ENCODE measurements at places on chromosomes 3 and 15.

DNA sequence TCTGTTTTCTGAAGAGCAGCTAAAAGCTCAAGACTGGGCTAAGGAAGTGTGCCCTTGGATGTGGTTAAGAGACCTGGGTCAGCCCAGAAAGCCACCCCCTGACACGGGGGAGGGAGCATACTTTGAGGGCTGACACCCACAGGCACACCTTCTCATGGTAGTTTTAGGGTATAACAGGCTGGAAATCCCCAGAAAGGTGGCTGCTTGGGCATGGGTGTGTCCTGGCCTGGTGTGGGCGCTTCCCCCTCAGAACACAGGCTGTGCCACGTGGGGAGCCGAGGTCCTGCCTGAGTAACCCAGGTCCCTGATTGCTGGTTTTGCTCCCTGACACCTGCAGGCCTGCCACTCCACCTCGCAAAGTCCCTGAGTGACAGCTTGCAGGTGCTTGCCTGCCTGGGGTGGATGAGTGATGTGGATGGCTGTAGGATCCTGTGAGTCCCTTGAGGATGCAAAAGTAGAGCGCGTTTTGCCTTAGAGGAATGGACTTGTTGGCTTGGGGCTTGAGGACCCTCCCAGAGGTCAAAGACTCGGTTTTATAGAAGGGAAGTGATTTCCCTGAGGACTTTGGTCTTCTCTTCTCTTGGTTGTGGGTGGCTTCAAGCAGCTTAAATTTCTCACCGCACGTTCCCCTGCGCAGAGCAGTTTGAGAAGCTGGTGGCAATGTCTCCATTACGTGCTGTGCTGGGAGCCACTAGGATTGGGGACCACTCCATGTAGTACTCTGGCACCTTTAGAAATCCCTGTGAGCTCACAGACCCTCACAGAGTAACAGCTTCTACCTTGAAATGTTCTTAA, 94.4 kb downstream of the DNASE1L3 start:
- peak; percentile 58 for DNase-seq

DNA sequence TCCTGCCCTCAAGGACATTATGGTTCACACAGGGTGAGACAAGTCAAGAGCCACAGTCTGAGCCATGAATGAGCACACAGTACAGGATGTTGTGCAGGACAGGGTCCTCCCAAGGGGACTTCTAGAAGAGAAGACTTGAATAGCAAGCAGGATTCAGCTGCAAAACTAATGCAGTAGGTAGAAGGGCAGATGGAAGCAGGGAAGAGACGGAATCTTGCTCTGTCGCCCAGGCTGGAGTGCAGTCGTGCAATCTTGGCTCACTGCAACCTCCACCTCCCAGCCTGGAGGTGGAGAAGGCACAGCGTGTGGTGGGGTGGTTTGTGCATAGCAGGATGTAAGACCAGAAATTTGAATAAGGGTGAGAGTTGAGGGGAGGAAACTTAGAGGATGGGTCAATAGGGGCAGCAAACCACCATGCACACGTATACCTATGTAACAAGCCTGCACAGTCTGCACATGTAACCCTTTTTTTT, 8.0 kb downstream of the BCL2L10 start:
- no peak for DNase-seq

DNA sequence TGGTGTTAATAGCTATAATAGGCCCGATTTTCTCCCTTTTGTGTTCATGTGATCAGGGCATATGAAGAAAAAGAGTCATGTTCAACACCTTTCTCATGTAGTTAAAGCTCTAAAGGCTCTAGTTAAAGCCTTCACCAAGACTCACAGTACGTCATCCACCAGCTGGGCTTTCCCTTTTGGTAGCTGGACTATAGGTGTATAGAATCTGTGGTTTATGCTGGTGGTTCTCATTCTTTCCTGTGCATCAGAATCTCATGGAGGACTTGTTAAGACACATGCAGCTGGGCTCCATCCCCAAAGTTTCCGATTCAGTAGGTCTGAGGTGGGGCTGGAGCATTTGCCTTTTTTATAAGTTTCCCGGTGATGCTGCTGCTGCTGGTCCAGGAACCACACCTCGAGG, 31.0 kb downstream of the CFAP91 start:
- no peak for DNase-seq

DNA sequence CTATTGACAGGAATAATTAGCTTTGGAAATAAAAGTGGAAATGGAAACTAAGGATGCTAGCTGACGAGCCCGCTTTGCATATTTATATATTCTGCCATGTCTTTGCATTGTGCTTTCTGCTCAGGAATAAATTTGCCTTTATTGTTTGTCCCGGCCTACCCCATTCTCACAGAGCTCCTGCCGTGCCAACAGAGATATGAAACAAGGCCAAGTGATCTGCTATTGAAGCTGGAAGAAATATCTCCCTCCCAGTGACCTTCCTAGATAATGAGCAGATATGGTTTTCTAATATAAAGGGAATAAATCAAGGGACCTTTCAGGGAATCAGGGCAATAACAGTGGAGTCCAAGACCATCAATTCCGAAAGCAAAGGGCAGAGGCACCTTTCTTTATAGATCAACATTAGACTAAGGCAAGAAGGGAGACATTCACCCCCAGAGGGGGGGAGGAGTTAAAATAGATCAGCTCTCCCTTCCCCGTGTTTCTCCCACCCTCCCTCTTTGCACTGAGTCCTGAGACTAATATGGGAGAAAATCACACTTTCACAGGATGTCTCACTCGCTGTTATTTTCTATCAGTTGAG, 664.6 kb downstream of the AGBL1 start:
- DNase-seq, result no peak

DNA sequence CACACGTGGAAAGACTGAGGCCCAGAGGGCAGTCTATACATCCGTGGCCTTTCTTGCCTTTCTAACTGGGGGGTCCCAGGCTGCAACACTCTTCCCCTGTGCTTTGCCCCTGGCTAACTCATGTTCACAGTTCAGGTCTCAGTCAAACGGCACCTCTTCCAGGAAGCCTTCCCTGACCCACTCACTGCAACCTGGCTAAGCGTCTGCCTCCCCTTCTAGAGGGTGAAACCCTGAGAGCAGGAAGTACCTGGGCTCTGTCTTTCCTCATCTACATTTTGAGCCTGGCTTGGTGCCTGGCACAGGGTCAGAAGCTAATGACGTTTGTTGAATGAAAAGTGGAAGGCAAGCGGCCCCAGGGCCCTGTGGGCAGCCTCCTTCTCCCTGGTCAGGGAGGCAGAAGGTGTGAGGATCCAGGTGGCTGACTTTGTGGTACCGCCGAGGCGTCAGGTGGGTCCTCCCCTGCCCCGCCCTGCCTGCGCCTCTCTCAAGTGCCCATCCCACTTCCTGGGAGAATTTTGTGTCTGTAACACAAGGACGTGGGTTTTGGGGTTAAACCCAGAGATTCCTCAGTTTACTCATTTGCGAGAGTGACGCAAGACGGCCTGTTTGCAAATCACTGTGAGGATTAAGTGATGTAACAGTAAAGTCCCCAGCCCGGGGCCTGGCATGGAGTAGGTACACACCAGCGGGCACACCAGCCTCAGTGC, 32.1 kb downstream of the DNASE1L3 start:
- DNase-seq, result no peak

GRCh38 chr3:60011218-60011617, 961.4 kb upstream of the CFAP20DC start:
- DNase-seq, result no peak

DNA sequence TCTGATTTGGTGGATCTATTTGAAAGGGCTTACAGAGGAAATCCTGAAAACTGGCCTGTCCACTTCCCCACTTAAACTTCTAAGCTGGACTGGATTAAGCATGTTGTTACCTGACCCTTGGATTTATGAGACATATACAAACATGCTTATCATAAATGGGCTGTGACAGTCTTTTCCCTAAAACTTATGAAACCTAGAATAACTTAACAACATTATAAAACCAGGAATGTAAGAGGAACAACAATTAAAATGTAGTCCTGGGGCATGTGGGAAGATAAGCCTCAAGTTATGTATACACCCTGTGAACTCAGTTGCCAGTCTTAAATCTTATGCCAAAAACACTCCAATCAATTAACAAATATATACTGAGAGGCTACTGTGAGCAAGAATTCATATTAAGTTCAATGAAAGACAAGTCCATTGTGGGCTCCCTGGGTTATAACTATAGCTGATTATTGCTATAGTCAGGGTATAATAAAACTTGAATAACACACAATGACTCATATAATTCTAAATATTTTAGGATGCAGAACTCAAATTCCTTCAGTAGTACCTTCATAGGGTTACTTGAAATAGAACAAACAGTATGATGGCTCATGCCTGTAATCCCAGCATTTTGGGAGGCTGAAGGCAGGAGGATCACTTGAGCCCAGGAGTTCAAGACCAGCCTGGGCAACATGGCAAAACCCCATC, 87.2 kb upstream of the PPIB start:
- peak; percentile 15 for DNase-seq

Data from stomach (tissue), 19 donors.